AG04449 (cell line): ENCODE measurements at places on chromosomes 3 and 15.

DNA sequence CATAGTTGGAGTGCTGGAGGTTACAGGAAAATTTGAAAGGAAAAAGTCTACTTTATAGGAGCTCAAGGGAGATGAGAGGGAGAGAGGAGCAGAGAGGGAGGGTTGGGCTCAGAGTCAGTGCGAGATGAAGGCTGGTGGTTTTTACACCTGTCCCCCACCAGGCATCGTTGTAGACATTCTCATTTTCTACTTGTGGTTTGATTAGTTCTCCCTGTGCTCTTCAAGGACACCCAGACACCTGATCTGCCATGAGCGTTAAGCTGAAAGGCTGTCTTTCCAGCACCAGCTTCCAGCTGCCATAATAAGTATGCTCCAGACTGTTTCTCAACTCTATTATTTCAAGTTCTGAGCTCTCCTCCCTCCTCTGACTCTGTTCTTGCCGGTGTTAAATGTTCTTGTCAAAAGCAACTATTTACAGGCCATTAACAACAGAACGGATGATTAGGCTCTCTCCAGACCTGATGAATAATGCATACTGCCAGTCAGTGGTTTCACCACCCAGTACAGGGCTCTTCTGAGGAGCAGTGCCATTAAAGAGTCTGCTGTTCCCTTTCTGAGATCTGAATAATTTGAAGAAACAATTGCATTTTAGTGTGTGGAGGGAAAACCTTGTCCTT is 514.6 kb upstream of the MCTP2 start:
- DNase-seq, result no peak

- no peak for DNase-seq
These were observed 22.2 kb upstream of the GMPPB start for GRCh38 chr3:49745986-49746385.

- no peak for DNase-seq
These were observed 174.0 kb upstream of the PRICKLE2 start for GRCh38 chr3:64399205-64399800.

DNA sequence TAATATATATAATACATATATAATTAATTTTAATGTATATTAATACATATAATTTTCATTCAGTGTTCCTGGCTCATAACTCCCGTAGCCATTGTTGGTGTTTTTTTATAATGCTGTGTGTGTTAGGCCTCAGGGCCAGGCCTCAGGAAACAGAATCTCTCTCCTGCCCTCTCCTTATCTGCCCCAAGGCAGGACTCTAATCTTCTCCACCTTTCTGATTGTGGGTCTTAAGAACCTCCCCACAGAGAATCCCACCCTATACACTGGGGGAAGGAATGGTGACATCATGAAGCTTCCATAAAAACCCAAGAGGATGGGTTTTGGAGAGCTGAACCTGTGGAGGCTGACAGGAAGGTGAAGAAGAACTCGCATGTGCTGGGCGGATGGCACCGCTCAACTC is 4.0 kb upstream of the FMN1 start:
- DNase-seq, result no peak

DNA sequence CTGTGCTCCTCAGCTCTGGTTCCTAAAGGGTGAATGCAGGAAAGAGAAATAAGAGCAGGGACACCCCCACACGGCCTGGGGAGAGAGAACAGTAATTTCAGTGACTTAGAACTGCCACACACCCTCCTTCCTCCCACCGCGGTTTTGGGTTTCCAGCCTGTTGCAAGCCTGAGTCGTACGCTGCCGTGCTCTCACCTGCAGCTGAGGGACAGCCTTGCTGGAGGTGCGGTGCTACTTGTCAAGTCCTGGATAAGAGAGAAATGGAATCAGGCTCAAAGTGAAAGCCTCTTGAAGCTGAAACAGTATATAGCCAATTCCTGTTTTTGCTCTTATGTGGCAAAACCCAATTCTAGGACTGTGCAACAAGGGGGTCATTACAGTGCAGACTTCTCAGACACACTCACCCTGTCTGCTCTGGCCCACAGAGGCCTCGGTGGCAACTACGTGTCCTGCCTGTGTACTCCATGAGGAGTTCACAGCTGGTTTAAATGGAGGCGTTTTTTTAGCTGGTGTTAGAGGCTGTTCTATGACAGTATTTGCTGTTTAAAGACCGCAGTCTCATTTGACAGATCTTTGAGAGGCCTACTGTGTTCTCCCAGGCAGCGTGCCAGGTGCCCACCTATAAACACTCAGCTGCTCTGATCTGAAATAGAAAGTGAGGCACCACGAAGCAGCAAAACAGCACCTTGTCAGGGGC is 42.9 kb downstream of the TBC1D2B start:
- no peak for DNase-seq

GRCh38 chr15:57220205-57220604 is 156.1 kb upstream of the CGNL1 start:
- DNase-seq, result no peak

DNA sequence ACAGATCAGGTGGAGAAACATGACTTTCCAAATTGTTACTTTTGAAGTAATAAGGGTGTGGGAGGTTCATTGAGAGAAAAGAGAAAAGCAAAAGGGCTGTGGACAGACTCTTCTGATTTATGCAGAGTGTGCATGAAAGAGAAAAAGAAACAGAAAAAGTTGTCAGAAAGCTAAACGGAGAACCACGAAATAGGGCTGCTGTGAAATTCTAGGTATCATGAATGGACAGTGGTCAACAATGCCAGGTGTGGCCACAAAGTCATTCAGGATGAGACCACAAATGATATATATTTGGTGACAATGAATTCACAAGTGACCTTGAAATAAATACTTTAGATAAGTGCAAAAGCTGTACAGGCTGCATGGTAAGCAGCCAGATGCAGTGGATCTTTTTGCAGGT is 170.1 kb downstream of the IL5RA start:
- no peak for DNase-seq

- no peak for DNase-seq
These were observed 95.9 kb upstream of the AKAP13 start for GRCh38 chr15:85284497-85284896.

- DNase-seq, result no peak
These were observed 132.3 kb upstream of the MB21D2 start for GRCh38 chr3:193049935-193050334.

DNA sequence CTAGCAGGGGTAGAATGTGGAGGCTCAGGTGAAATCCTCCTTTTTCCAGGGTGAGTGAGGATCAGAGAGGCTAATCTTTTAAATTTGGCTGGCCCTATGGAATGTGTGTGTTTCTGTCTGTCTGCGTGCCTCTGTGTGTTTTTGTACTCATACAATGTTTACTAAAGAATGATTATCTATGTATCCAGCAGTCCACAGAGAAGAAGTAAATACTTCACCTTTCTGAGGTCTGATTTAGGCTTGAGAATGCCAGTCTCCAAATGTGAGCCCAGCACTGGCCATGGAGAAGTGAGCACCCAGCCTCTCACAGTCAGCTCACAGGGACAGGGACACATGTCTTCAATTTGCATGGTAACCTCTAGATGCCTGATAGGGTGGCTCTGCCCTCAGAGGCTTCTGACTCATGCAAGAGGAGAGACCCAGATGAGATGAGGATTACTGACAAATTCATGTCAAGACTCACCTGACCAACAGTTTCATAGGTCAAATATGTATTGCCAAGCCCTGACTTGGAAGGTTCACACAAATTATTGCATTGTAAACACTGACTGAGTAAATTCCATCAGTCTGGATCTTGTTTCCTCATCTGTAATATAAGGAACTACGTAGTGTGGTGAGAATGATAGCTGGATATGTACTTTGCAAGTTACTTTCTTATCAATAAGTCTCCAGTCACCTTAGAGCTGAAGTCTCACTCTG is 31.0 kb downstream of the ENTPD3 start:
- DNase-seq, result no peak

DNA sequence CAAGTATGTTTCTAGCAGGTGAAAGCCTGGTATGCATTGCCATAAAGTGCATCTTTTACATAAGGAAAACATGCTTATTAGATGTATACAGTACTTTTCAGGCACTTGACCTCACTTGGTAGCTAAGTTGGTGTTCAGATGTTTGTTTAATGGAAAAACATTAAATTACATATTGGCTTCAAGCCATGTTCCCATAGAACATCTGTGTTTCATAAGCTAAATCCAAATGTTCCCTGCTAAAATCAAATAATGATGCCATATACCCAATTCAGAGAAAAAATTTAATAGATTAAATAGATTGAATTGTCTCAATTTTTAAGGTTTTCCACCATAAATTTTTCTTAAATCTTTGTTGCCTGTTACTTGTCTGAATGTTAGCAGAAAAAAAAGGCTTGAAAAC is 19.1 kb upstream of the RPL22L1 start:
- no peak for DNase-seq

DNA sequence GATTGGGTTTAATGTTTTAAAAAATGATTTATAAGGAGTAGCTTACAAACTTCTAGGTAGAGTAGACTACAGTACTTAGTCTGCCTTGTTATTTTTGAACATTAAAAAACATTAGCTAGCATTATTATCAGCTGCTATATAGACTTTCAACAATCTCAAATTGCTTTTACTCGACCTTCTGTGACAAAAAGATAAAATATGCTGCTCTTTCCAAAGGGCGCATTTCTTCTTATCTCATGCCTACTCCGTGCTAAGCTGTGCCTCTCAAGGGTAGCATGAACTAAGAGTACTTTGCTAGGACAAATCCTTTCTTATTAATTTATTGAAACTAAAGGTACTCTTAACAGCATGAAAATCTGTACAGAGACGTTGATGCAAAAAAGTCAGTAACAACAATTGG is 71.3 kb downstream of the SPRED1 start:
- DNase-seq, result no peak

GRCh38 chr3:169186596-169186995 is 476.9 kb downstream of the MECOM start:
- no peak for DNase-seq

- DNase-seq, result no peak
These were observed 3.7 kb upstream of the GRM2 start for GRCh38 chr3:51703068-51703760.

- no peak for DNase-seq
These were observed 23.2 kb upstream of the ANPEP start for GRCh38 chr15:89837830-89838178.

DNA sequence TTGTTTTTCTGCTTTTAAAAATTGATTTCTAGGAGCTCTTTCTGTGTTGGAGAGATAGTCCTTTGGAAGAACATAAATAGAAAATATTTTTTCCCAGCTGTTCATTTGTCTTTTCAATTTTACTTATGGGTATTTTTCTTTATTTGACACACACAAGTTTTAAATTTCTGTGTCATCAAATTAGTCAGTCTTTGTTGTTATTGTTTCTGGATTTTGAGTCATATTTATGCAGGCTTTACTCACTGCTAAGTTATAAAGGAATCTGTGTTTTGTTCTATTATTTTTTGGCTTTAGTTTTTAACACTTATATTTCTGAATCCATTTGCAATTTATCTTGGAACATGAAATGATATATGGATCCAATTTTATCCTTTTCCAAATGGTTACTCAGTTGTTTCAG is 5.9 kb upstream of the GHSR start:
- DNase-seq, result no peak

GRCh38 chr15:38563723-38564519 is 693 bp downstream of the RASGRP1 start:
- no peak for DNase-seq

- no peak for DNase-seq
These were observed 3.8 kb upstream of the ARL14 start for GRCh38 chr3:160673188-160673587.

- DNase-seq, result no peak
These were observed 65.1 kb downstream of the CD200R1L start for GRCh38 chr3:112781599-112781998.

DNA sequence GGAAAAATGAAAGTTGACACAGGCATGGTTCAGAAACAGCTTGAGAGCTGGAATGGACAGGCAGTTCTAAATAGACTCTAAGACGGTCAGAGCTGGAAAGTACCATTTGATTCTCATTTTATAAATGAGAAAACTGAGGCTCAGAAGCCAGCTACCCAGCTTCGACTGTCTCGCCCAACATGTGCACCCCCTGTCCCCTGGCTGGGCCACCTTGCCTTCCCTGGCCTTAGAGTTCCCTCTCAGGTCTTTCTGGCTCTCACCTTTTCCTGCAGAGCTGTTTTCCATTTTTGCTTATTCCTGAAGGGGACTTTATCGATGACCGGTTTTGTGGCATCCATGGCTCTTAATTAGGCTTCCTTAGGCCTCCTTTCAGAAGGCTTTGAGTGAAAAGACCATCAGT is 17.3 kb upstream of the DOCK3 start:
- no peak for DNase-seq

DNA sequence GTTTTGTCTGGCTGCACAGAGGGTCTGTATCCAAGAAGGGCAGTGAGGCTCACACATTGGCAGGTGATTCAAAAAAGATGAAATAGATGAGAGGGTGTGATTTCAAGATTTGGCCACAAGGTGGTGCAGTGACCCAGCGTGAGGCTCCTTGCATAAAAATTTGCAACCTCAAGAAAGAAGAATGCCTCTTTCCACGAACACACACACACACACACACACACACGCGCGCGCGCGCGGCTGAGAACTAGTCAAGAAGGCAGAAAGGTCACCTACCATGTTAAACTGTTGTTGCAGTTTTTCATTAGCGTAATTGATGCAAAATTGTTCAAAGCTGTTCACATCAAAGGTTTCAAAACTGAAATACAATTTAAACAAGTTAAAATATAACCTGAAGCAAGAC is 39.2 kb downstream of the MYO5C start:
- no peak for DNase-seq

DNA sequence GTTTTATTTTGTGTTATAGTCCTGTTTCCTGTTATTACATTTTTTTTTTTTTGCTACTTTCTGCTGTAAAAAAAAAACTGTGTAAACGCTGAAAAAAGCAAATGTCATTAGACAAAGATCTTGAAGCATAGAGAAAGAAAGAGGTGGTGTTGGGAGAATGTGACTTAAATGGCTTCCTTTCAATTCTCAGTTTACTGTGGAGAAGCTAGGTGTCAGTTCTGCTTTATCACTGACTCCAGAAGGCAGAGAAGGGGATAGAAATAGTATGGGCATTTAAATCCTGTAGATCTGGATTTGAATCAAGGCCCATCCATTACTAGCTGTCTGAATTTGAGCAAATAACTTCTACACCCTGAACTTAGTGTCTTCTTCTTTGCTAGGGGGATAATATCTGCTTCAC is 23.0 kb downstream of the PPM1L start:
- DNase-seq, result no peak

- DNase-seq, result no peak
These were observed 55.0 kb upstream of the CTDSPL start for GRCh38 chr3:37806505-37807200.

- DNase-seq, result no peak
These were observed 1.9 kb upstream of the SKIC8 start for GRCh38 chr15:78301326-78301725.

GRCh38 chr15:70212963-70213315 is 115.2 kb upstream of the TLE3 start:
- DNase-seq, result no peak
